AG08395 (cell line): ENCODE measurements at places on chromosomes 6 and 20.

DNA sequence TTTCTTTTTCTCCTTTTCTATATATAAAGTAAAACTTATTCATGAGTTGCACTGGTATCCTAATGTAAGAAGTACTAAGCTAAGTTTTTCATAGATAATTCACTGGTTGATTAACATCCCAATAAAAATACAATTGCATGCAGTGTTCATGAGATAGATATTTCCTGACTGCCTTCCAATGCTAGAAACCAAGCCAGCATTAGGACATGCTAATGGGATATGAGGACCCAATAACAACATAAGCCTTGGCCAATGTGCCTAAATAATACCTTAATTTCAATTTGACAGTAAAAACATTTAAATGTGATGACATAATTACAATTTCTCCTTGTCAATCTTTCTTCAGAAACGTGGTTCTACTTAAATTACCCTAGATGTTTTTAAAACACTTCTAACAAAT lies 152.7 kb downstream of the RNGTT start:
- DNase-seq: no peak

- no peak for DNase-seq
Observed at GRCh38 chr6:131130554-131130940, 4.7 kb upstream of the AKAP7 start.

DNA sequence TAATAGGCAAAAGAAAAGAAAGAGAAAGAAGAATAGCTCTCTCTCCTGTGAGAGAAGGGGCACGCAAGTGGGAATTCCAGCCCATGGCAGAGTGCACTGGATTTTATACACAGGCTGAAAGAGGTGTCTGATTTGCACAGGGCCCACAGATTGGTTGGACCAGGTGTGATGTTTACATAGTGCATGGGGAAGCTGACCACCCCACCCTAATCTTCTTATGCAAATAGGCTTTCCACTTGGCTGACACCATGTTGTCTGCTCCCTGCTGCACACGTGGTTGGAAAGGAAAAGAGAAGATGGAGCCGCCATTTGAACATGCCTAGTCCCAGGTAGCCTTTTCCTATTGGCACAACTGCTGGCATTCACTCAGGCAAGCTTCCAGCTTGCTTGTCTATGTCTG lies 20.2 kb downstream of the MICA start:
- DNase-seq: no peak

DNA sequence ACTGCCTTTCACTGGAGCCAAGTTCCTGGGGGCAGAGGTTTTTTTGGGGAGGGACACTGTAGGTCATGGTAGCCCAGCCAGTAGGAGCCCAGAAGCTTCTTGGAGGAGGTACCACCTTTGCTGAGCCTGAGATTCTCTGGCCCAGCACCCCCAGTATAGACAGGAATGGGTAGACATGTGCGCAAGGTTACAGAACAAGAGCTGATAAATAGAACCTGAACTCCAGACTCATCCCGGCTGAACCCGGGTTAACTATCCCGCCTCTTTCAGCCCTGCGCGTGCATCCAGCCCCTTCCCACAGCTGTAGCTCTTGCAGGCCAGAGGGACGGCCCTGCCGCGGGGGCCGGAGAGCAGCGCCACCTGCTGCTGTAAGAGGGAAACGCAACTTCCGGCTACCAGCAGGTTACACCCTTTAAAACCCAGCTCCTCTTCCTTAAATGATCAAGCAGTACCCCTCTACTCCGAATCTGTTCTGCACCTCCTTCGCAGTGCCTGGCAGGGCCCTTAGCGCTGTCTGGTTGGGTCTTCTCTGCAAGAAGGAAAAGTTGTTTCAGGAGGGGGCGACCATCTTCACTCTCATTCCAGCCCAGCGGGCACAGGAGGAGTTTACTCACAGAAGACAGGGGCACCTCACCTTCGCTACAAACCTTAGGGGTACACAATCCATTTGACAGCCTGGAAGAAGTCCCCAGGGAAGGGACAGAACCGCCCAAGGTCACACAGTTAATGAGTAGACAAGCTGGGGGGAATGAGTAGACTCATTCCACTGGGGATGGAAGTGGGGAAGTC lies 7.5 kb downstream of the SRXN1 start:
- DNase-seq: peak; percentile 83

- DNase-seq: peak; percentile 86
Observed at GRCh38 chr20:57514273-57514751, 10.6 kb downstream of the CTCFL start.

- peak; percentile 17 for DNase-seq
Observed at GRCh38 chr6:84508981-84509380, 255.4 kb downstream of the TBX18 start.

DNA sequence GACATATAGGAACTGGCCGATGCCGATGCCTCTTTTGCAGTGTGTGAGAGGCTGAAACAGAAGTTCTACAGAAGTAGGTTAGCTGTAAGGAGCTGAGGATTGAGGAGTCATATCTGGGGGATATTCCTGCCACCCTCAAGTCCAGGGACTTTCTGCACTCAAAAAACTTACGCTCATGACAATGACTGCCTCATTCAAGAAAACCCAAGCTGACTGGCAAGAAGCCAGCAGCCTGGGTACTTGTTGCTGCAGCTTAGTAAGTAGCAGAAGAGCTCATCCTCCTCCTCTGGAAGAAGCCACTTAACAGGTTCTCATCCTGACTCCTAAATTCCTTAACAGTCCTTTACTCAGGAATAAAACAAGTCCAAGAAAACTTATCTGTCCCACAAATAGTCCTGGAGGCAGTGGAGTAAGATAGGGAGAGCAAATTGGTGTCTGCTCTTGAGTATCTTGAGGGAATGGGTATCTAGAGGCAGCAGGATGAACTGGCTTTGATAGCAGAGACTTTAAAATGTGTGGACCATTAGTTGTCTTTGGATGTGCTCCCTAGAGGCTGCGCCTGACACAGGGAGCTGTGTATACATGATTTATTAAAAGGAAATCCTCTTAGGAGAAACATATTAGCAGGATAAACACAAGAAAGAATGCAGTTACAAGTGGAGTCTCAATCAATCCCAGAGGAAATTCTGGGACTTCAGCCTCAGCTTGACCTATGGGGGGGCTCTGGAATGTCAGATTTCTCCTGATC lies 7.4 kb downstream of the CALHM5 start:
- no peak for DNase-seq
